ENCODE measurements at places on chromosomes 13 and 19.

DNA sequence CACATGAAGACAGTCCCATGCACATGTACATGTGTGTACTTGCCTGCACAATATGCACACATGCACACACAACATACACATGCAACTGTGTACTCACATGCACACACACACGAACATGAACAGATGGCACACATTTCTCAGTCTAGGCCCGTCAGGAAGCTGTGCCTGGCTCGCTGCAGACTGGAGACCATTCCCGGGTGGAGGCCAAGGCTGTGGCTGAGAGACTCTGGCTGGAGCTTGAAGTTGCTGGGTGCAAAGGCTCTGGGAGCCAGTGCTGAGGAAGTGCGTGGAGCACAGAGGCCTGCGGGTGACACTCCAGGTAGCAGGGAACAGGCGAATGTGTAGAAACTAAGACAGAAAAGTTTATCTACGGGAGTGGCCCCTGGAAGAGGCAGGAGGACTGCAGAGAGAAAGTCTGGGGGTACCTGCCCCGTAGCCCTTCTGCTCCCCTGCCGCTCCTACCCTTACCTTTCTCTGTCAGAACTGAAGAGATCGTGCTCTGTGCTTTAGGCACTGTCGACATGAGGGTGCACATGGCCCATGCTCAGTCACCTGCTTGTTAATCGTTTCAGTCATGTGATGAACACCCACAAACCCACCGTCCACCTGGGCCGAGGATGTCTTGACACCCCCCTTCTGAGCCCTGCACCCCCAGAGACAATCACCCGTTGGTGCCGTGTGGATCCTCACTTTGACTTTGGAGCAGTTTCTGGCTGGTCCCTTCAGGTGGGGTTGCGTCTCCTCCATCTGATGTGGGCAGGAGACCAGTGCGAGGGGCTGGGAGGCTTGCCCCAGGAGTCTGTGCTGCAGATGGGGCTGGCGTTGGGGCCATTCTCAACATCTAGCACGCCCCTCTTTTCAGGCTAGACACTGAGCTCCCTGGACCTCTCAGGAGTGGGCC lies 69.4 kb downstream of the TEX29 start:
- no peak for DNase-seq

DNA sequence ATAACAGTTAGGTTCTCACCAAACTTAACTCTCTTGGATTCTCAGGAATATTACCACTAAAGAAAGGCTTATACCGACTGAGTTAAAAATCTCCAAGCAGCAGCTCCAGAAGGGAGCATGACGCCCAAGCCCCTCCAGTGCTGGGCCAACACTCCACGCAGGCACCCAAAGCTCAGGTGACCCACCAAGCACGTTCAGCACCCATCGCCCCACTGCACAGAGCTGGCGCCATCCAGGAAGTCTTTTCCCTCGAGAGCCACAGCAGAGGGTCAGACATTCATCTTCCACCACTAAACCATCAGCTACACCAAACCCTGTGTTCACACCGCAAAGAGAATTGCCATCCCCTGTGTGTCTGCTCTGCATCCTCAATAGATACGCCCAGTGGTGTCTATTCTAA lies 65.7 kb downstream of the SOX1 start:
- DNase-seq: no peak

GRCh38 chr13:67296511-67296910 lies 66.4 kb upstream of the PCDH9 start:
- no peak for DNase-seq

GRCh38 chr19:10752237-10752912 lies 34.5 kb downstream of the DNM2 start:
- no peak for DNase-seq

DNA sequence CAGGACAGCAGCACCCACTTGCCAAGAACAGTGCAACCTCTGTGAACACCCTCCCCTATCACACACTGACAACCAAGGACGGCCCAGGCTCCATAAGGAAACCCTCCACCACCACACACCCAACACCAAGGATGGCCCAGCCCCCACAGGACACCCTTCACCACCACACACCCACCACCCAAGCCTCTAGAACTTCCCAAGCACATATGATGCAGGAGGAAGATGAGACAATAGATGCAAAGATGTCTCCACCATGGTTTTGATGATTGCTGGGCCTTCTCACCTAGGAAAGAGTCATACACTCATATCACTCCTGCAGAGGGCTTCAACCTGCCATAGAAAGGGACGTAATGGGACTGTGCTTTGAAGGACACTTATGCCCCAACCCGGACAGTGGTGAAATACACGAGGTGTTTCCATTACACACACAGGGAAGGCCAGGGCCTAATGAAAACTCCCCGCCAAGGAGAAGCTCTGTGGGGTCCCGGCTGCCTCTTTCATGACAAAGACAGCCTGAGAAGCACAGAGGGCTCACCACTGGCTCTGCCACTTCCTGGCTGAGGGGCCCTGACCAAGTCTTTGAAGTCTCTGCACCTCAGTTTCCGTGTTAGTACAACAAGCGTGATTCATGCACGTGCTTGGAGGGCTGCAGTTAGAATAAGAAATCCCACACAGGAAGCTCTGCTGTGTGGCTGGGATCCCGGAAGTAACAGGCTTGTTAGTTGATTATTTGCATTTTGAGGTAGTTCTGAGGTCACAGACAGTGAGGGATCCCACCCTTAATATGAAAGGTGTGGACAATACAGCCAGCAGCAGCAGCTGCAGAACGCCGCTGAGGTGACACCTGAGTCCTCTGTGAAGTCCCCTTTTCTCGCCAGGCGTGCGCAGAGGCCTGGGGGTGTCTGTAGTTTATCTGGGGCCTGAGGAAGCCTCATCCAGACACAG lies 61.9 kb upstream of the ATP12A start:
- DNase-seq: no peak

- DNase-seq: no peak
Observed at GRCh38 chr13:102677122-102677521, 17.7 kb downstream of the METTL21C start.

DNA sequence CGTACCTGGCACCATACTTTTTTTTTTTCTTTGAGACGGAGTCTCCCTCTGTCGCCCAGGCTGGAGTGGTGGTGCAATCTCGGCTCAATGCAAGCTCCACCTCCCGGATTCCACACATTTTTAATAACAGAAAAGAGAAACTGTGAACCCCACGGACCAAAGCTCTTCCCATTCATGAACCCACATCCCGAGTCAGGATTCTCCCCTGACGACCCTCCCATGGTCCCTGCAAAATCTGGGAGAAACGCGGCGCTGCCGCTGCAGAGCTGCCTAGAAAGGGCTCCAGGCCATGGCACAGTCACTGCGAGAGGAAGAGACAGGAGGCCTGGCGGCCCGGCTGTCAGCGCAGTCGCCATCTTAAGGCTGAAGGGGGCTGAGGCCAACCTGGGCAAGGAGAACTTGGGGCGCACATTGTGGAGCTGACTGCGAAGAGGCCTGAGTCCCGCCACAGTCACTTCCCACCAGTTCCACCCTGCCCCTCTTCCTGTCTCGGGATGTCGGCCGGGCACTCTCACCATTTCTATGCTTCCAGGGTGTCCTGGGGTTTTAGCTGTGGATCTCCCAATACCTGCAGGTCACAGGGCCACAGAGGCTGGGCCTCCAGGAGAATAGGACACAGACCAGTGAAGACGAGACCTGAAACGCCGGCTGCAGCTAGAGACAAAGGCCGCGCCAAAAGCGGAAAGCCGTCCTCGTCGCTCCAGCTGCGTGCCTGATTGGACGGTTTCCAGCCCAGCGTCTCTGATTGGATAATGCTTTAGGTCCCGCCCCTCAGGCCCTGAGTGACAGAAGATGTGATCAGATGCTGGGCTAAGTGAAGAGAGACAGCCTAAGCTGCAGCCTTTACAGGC lies 71.0 kb downstream of the ZNF486 start:
- no peak for DNase-seq

DNA sequence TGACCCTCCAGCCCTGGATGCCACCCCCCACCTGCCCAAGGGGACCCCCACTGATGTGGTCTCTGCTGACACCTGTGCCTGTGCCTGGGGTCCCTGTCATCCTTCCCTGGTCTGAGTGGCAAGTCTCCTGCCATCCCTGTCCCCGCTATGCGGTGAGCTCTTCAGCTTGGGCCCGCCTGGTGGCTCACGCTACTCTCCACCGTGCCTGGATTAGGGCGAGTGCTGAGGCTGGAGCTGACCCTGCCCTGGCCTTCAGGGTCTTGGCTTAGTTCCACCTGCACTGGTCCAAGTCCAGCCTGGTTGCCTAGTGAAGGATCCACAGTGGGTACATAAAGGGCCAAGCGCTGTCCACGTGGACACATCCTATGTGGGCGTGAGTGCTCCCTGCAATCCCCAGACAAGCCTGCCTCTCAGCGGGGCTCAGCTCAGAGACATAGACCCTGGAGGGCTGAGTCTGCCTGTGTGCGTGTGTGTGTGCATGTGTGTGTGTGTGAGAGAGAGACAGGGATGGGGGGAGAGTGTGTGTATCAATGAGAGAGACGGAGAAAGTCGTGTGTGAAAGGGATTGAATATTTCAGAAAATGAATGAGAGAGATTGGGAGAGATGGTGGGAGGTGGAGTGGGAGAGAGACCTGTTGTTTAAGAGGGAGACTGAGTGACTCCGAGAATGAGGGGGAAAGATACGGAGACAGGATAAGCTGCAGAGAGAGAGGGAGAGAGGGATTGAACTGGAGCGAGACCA lies 22.1 kb downstream of the WTIP start:
- no peak for DNase-seq

DNA sequence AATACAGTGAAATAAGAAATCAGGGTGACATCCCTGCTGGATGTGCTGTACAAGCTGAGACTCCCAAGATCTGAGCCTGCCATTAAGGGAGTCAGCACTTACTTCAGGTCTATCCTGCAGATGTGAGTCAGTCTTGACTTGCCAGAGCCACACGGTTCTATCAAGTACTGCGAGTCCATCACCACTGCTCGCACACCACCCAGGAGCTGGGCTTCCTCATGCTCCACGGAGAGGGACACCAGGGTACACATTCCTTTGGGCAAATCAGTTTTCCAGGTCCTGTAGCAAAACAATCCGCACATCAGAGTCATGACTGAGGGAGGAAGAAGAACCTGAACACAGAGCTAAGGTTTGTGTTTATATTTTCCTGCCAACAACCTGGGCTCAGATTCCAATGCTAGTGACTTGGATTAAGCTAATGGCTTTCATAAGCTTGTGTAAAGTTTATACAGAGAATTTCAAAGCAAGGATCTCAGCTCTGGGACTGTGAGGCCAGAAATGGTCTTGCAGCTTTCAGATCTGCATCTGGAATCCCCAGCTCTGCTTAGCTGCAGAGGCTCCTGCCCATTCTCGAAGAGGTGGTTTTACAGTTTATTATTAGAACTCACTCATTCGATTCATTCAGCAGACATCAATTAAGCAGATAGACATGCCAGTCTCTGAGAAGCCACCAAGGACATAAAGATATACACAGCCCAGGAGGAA lies 90.6 kb downstream of the KL start:
- no peak for DNase-seq

- no peak for DNase-seq
Observed at GRCh38 chr13:51412431-51412830, 40.4 kb downstream of the INTS6 start.

GRCh38 chr13:99657848-99658260 lies 156.6 kb downstream of the TM9SF2 start:
- no peak for DNase-seq

DNA sequence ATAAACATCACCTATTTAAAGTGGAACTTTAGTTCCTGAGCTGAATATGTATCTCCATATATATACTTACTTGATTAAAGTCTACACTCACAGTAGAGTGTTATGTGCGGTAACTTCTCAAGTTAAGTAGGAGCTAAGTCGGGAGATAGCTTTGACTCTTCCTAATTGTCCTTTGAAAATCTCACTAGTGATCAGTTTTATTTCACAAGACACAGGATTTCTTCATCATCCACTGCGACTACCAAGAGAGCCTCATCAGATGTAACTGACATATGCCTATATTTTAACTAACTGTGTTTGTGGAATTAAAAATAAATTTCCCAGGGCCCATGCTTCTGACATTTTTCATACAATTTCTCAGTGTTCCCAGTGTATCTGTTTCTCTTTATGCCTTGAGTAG lies 1664.0 kb downstream of the EFNB2 start:
- DNase-seq: no peak

- no peak for DNase-seq
Observed at GRCh38 chr13:108223687-108224503, 5.7 kb downstream of the ABHD13 start.

DNA sequence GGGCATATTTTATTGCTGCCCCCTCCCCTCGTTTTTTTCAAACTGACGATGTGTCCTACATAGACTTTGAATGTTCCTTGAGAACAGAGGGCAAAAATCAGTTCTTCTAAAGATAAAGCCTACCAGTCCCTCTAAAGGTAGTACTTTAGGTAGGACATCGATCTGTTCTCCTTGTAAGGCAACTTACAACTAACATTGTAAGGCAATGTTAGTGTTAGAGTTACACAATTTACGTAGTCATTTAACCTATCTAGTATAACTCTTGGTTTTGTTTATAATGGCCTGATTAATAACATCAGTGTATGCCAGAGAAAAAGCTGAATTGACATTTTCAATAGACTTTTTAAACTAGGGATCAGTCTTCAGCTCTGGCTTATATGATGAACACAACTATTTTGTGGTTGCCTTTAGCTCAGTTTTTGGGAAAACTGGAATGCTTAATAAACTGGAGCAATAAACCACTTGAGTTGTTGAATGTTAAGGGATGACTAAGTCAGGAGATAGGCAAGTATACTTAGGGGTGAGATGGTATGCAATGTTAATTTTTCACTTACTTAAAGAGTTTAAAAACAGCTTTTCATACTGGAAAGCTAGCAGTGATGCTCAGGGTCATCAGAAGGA lies 2.2 kb downstream of the NDFIP2 start:
- DNase-seq: no peak

DNA sequence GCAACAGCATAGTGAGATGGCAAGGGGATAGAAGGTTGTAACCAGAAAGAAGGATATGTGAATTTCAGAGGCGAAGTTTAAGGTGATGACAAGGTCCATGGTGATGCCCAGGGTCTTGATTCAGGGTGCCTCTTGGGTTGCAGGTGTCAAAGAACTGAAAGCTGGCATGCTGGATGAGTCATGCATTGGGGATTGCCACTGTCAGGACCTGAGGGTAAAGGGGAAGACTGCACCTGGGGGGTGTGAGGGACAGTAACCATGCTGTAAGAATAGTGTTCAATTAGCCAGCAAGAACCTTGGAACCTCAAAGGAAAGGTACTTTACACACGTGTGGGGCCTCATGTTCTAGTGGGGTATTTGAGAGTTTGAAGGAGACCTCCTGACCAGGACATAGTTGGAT lies 279.6 kb downstream of the SLC7A1 start:
- no peak for DNase-seq

- no peak for DNase-seq
Observed at GRCh38 chr19:35346193-35347052, 1.3 kb upstream of the FFAR1 start.
